ENCODE measurements at places on chromosomes 3 and 15. TPM values are rescaled to one million over a fixed set of nuclear protein-coding genes. Genes with fewer than 3 reads are reported as not detected.

GRCh38 chr3:77466562-77467115 is 426.7 kb downstream of the ROBO2 start:
- DNase-seq = no peak
- no peak overlapping the region for H3K27ac ChIP-seq
- H3K4me3 ChIP-seq = no peak overlapping the region
- no peaks in the 10 kb centered on the region for H3K36me3 ChIP-seq
- H3K4me1 ChIP-seq = no peaks in the 10 kb centered on the region

DNA sequence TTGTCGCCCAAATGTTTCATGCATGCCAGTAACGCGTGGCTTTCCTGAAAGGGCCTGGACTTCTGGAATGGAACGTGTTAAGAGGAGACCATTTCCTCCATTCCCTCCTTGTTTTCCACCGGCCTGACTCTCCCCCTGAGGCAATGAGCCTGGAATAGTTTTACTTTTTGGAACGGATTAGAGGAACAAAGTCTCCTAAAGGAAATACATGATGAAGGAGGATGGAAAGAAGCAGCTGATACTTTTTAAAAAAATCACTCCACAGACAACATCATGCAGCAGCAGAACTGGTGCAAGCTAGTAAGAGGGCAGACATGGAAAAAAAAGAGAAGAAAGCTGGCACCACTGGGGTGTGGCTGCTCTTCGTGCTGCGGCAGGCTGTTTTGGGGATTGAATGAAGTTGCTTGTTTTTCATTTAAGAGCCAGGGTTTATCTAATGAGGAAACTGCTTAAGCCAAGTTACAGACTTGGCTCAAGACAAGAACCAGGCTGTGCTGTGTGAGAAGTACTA is 3.6 kb upstream of the KBTBD12 start:
- H3K27ac ChIP-seq = no peak overlapping the region
- DNase-seq = no peak
- H3K27me3 ChIP-seq = peaks cover 24% of the 10 kb centered on the region

DNA sequence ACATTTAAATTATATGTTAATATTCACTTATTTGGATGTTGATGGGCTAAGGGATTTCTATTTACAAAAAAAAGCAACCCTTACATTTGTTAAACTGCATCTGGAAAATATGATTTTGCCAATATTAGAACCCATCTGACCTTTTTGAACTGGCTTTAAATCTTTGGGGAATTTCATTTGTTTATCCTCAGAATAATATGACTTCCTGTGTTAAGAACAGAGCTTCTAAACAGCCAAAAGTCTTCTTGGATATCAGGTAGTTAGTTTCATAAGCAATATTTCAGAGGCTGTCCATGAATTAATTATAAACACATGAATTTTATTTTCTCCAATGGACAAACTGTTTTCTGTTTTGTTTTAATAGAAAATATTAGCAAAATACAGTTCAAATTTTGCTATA is 301.9 kb upstream of the AGTR1 start:
- no peak overlapping the region for H3K4me3 ChIP-seq
- H3K27ac ChIP-seq = no peak overlapping the region
- no peak for DNase-seq
- no peaks in the 10 kb centered on the region for H3K36me3 ChIP-seq
- no peaks in the 10 kb centered on the region for H3K4me1 ChIP-seq

DNA sequence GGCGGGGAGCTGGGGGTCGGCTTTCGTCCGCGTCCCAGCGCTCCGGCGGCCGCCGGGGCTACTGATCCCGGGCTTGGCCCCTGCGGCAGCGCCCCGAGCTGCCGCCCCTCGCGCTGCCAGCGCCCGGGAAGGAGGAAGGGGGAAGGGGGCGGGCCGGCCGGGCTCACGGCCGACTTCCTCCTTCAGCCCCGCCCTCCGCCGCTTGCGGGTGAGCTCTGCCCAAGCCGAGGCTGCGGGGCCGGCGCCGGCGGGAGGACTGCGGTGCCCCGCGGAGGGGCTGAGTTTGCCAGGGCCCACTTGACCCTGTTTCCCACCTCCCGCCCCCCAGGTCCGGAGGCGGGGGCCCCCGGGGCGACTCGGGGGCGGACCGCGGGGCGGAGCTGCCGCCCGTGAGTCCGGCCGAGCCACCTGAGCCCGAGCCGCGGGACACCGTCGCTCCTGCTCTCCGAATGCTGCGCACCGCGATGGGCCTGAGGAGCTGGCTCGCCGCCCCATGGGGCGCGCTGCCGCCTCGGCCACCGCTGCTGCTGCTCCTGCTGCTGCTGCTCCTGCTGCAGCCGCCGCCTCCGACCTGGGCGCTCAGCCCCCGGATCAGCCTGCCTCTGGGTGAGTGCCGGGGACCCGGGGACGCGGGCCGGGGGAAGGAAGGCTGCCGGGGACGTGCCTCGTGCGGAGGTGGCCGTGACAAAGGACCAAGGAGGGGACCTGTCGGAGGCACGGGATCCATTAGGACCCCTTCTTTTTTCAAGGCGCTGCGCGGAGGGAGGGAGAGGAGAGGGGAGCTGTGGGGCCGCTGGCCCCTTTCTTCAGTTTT is at the start of gene SEMA4B:
Gene SEMA4B, plus strand, starts transcription at position 201 of the 814 bp plus-strand sequence. Its CDS starts 249 bp downstream, at position 450.
- peak within 1 kb of the TSS; percentile 100 for H3K4me3 ChIP-seq
- H3K27me3 ChIP-seq = no peaks in the 10 kb centered on the region
- DNase-seq = no peak
- peak within 1 kb of the TSS; percentile 100 for H3K27ac ChIP-seq
- H3K4me1 ChIP-seq = peaks cover 47% of the 10 kb centered on the region
- H3K36me3 ChIP-seq = 0 out of 2 replicates have a peak, but pooled peaks cover 13% of the 10 kb centered on the region

DNA sequence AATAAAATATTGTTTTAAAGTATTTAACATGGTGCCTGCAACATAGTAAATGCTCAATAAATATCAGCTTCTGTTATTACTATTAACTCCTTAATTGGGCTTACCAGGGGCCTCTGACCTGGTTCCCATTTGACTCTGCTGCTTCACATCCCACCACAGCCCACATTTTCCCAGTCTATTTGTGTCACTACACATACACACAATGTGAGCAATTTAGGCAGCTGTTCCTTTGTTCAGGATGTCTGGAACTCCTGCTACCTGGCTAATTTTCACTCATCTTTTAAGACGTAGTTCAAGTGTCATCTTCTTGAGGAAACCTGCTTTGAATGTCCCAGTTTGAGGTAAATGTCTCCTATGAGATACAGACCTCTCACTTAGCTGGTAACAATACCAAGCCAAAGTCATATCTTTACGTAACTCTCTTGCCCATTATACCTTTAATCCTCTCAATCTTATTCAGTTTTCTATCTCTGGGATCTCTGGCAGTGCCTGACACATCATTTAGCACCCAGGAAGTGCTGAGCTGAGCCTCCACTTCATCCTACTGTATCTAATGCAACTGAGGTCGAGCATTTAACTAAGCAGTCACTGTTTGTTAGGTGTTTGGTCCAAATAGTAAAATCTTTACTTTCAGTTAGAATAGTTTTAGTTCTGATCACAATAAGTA is 4.4 kb downstream of the TGFBR2 start:
- peaks cover 51% of the 10 kb centered on the region for H3K4me1 ChIP-seq
- DNase-seq = no peak
- H3K36me3 ChIP-seq = no peaks in the 10 kb centered on the region
- H3K4me3 ChIP-seq = no peak overlapping the region
- no peaks in the 10 kb centered on the region for H3K27me3 ChIP-seq

DNA sequence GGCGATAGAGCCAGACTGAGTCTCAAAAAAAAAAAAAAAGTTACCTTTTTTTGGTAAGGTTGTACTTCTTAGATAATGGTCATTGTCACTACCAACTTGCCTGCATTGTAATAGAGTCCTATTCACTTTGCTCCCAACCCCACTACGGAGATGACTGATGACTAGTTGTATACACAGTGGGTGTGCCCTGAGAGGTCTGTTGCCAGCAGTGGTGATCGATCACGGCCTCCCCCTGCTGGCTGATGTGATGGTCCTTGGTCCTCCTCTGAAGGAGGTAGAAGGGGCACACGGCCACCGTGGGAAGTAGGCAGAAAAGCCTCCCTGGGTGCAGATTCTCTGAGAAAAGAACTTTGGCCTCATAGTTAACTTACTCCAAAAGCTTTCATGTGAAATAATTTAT is 10.7 kb downstream of the GCNT3 start:
- H3K27me3 ChIP-seq = peaks cover 7% of the 10 kb centered on the region
- no peak overlapping the region for H3K27ac ChIP-seq
- no peaks in the 10 kb centered on the region for H3K4me1 ChIP-seq
- H3K36me3 ChIP-seq = no peaks in the 10 kb centered on the region
- peak; percentile 45 for DNase-seq

DNA sequence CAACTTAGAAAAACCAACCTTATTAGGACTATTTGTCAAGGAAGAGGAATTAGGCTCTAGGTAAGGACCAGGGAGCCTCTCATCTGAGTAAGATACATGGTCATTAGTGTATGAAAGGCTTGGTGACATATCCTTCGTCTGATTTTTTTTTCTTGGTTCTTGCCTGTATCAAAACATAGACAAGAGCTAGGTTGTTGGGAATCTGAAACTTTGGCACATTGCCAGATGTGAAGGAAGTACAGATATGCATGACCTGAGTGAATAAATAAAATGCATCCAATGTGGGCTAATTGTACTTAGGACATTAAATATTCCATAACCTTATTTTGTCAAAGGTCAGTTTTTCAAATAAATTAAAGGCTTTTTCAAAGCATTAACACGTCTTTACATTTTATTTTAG is 151.8 kb downstream of the SYNPR start:
- H3K27me3 ChIP-seq = no peaks in the 10 kb centered on the region
- no peak overlapping the region for H3K27ac ChIP-seq
- no peaks in the 10 kb centered on the region for H3K36me3 ChIP-seq
- no peaks in the 10 kb centered on the region for H3K4me1 ChIP-seq
- H3K4me3 ChIP-seq = no peak overlapping the region

The PPARG gene
- total RNA-seq = 88.1 TPM

The FOXB1 gene
- 0.64 TPM for total RNA-seq

The STAC gene
- total RNA-seq = 18.8 TPM

The CCR1 gene
- total RNA-seq = not detected

The LACTB gene
- 18.4 TPM for total RNA-seq

The TMED3 gene
- 137 TPM for total RNA-seq

The OR5K2 gene
- total RNA-seq = not detected

The FBLN2 gene
- total RNA-seq = 0.44 TPM

The IL5RA gene
- not detected for total RNA-seq
